ENCODE measurements at places on chromosomes 1 and 21.

- DNase-seq, result no peak
These were observed 12.4 kb upstream of the THRAP3 start for GRCh38 chr1:36211841-36212240.

DNA sequence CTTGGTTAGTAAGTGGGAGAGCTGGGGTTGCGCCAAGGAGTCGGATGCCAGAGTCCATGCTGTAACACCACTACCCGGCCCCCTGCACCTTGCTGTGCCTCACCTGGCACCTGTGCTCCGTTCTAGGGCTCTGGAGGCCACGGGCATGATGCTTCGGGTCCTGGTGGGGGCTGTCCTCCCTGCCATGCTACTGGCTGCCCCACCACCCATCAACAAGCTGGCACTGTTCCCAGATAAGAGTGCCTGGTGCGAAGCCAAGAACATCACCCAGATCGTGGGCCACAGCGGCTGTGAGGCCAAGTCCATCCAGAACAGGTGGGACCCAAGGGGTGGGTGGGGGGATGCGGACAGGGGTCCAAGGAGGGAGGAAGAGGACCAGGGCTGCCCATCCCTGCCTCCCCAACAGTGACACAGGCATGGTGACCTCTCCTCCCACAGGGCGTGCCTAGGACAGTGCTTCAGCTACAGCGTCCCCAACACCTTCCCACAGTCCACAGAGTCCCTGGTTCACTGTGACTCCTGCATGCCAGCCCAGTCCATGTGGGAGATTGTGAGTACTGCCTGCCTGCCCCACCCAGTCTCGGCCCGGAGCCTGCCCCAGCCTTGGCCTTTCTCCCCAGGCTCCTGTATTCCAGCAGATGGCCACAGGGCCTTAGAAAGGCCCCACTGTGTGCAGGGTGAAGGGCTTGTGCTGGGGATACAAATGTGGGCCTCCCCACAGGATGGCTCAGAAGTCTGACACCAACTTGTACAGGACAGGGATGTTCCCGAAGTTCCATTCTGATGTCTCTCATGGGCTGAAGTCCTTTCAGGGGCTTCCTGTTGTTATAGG lies 9.6 kb upstream of the HTR6 start:
- DNase-seq, result no peak

DNA sequence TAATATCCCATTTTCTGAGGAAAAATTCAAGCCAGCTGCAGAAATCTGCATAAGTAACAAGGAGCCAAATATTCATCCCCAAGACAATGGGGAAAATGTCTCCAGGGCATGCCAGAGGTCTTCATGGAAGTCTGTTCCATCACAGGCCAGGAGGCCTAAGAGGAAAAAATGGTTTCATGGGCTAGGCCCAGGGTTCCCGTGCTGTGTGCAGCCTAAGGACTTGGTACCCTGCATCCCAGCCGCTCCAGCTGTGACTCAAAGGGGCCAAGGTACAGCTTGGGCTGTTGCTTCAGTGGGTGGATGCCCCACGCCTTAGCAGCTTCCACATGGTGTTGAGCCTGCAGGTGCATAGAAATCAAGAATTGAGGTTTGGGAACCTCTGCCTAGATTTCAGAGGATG lies 173.5 kb downstream of the LMX1A start:
- DNase-seq, result no peak

- no peak for DNase-seq
These were observed 23.8 kb downstream of the CRYAA start for GRCh38 chr21:43192501-43193081.

- no peak for DNase-seq
These were observed 7.9 kb downstream of the CD53 start for GRCh38 chr1:110880708-110881374.

DNA sequence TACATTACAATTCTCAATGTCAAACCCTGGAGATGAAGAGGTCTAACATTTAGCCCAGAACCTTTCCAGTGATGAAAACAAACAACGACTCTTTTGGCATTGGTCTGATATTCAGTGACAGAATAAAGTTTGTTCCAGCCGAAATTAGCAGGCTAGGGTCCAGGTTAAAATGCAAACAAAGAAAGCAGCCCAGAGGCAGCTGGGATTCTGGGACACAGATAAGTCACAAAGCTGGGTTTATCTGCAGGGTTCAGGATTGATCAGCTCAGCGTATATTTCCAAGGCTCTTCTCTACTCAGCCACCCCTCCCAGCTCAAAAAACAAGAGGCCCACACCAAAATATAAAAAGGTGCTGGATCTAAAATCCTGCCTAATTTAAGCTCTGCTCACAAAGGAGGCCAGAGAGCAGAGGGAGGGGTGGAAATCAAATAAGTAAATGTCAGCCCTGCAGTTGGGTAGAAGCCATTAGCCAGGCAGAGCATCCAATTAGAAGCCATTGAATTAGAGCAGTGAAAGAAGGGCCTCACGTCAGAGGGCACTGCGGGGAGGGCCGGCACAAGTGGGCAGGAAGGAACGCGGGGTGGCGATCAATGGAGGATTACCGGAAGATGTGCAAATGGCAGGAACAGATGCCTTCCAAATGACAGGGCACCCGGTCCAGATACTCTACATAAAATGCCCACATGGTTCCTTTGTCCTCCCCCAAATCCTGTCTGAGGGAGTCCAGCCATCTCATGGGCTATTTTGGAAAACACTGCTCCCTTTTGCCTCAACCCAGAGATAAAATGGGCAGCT lies 3.2 kb upstream of the KLHDC8A start:
- DNase-seq, result no peak

- DNase-seq, result no peak
These were observed 15.9 kb downstream of the TXNIP start for GRCh38 chr1:145980457-145980994.

DNA sequence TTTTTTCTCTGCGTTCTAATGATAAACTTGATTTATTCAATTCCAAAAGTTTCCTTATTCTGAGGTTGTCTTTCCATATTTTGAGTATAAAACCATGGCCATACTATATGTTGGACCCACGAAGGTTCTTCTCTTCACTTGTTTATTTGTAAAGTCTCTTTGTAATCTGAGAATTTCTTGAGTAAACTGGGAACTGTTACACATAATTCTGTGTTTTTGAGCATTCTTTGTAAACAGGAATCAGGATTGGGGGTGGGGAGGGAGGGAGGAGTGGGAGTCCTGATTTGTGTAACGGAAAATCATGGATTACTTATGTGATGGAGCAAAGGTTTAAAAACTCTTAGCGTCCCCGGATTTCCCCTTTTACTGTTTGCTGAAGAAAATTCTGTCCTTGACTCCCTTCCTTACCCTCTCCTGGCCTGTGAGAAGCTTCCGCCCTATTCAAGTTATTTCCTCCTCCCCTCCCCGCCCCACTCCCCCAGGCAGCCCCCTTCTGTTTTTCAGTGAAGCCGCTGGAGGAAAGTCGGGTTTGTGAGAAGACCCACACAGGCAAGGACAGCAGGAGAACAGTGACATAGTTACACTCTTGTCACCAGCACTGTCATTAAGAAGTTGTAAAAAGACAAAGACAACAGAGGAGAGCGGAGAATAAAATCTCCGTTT lies 6.4 kb upstream of the NBPF11 start:
- DNase-seq, result no peak

DNA sequence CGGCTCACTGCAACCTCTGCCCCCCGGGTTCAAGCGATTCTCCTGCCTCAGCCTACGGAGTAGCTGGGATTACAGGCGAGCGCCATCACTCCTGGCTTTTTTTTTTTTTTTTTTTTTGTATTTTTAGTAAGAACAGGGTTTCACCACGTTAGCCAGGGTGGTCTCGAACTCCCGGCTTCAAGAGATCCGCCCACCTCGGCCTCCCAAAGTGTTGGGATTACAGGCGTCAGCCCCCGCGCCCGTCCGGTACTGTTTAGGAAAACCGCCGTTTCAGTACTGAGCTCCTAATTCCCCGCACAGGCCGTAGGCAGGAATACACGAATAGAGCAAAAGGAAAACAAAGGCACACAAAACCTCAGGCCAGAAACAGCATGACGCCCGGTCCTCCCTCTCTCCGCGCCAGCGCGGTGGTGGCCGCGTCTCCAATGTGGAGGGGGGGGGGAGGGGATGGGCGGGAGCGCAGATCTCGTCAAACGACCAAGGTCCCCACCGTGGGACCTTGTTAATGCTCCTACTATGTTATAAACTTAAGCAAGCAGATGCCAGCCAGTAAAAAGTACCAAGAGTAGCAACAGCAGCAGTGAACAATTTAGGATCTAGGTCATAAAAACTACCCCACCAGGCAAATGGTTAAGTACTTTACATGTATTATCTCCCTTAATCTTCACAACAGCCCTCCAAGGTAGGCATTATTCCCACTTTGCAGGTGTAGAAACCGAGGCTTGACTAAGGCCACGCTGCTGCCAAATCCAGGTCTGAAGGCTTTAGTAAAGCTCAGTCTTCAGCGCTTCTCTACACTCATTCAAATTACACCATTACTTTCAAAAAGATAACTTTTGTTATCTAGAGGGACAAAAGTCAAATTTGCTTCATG lies 648 bp upstream of the ADAR start:
- DNase-seq, result peak; percentile 59

GRCh38 chr21:39924577-39925308 lies 57.5 kb downstream of the PCP4 start:
- DNase-seq, result no peak

Data from mesothelial cell of epicardium (in vitro differentiated cells).